HCT116 (cell line): ENCODE measurements at places on chromosomes 13 and 19. TPM values are rescaled to one million over a fixed set of nuclear protein-coding genes. Genes with fewer than 3 reads are reported as not detected.

GRCh38 chr13:103213152-103213551, 146.9 kb upstream of the SLC10A2 start:
- no peak overlapping the region for H3K27ac ChIP-seq
- H3K36me3 ChIP-seq = no peaks in the 10 kb centered on the region
- H3K27me3 ChIP-seq = no peaks in the 10 kb centered on the region
- no peak for DNase-seq
- H3K4me3 ChIP-seq = no peak overlapping the region

GRCh38 chr13:32674503-32674902, 88.3 kb downstream of the PDS5B start:
- DNase-seq = no peak
- H3K4me1 ChIP-seq = no peaks in the 10 kb centered on the region
- H3K27me3 ChIP-seq = no peaks in the 10 kb centered on the region
- H3K36me3 ChIP-seq = peaks cover 14% of the 10 kb centered on the region

The ZNF415 gene
- total RNA-seq = not detected

- no peaks in the 10 kb centered on the region for H3K4me1 ChIP-seq
- no peaks in the 10 kb centered on the region for H3K27me3 ChIP-seq
- no peak overlapping the region for H3K27ac ChIP-seq
- no peaks in the 10 kb centered on the region for H3K36me3 ChIP-seq
- DNase-seq = no peak
These were observed 173.5 kb downstream of the DNAJC15 start for GRCh38 chr13:43196750-43197370.

- no peaks in the 10 kb centered on the region for H3K4me1 ChIP-seq
- H3K27me3 ChIP-seq = no peaks in the 10 kb centered on the region
- no peak for DNase-seq
- no peak overlapping the region for H3K27ac ChIP-seq
These were observed 109.2 kb downstream of the PCDH17 start for GRCh38 chr13:57740719-57741118.
